ENCODE measurements at places on chromosomes 16 and 17.

- no peak for DNase-seq
Observed at GRCh38 chr16:11439790-11440656, 94.8 kb downstream of the RMI2 start.

- peak; percentile 20 for DNase-seq
Observed at GRCh38 chr16:77191259-77191969, 424 bp downstream of the MON1B start.

DNA sequence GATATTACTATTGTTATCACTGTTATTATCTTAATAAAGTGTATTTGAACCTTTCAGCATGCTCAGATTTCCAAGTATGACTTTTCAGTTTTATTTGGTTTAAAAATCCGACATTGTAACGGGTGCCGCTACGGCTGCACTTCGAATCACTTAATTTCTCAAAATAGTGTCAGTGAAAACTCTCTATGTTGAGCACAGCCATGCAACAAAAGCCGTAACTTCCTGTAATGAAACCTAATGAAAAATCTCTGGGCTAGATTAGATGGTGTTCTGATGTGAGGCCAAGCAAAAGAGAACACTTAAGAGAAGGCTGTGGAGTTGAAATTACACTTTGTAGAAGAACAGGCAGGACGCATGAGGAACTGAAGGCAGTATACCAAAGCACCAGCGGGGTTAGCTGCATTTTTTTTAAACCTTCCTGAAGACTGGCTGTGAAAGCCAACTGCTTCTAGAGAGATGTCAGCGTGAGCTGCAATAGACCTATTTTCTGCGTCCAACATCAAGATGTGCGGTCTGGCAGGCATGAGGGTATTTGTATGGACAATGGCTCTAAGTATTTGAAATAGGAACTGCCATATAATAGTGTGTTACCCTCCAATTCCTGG lies 1545.0 kb upstream of the GOT2 start:
- no peak for DNase-seq

DNA sequence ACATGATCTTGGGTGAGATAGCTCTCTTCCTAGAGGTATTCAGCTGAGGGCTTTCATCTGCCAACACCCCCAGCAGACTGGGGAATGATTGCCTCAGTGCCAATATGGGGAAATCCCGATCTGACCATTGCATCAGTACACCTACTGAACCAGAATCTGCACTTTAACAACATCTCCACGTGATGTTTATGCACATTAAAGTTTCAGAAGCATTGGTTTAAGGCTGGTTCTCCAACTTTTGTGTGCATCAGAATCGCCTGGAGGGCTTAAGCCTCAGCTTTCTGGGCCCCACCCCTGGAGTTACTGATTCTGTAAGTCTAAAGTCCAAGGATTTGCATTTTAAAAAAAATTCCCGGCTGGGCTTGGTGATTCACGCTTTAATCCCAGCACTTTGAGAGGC lies 123.6 kb upstream of the MED13 start:
- DNase-seq = no peak

GRCh38 chr16:1613728-1614455 lies 1.7 kb downstream of the CRAMP1 start:
- DNase-seq = peak; percentile 30

- DNase-seq = no peak
Observed at GRCh38 chr16:87973717-87974116, 22.5 kb downstream of the BANP start.

GRCh38 chr16:81621496-81621895 lies 157.6 kb upstream of the PLCG2 start:
- no peak for DNase-seq

DNA sequence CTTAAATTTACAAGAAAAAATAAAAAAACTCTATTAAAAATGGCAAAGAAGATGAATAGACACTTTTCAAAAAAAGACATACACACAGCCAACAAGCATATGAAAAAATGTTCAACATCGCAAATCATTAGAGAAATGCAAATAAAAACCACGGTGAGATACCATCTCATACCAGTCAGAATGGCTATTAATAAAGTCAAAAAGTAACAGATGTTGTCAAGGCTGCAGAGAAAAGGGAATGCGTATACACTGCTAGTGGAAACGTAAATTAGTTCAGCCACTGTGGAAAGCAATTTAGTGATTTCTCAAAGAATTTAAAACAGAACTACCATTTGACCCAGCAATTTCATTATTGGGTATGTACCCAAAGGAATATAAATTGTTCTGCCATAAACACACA lies 31.4 kb downstream of the CAPNS2 start:
- DNase-seq = no peak

- no peak for DNase-seq
Observed at GRCh38 chr17:76011951-76012350, 11.3 kb downstream of the CDK3 start.

DNA sequence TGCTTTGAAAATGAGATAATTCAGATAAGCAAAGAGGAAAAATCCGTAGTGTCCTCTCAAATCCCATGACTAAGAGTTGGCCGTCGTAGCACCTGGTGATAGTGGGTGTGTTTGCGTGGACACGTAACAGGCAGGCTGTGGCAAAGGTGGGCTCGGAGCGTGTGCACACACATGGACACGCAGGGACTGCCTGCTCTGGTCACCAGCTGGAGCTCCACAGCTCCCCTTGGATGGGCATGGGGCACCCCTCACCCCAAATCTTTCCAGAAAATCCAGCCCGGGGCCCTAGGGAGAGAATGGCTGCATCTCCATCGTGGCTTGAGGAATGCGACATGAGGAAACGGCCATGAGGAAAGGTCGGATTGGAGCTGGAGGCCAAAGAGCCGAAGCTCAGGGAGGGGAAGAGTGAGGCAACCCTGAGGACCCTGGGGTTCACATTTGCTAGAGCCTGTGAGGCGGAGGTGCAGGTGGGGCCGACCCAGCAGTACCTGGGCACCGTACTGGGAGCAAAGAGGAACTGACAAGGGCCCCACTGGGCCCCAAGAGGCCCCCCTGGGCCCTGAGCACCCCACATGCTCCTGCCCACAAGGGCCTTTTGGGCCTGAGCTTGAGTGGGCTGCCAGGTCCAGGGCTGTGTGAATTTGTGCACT lies 51.6 kb downstream of the DNAH17 start:
- DNase-seq = no peak

- DNase-seq = no peak
Observed at GRCh38 chr16:67552476-67552875, 9.8 kb upstream of the CTCF start.

GRCh38 chr16:52547834-52548215 lies 882 bp upstream of the TOX3 start:
- DNase-seq = no peak

- no peak for DNase-seq
Observed at GRCh38 chr17:68327823-68328557, 36.7 kb downstream of the ARSG start.

DNA sequence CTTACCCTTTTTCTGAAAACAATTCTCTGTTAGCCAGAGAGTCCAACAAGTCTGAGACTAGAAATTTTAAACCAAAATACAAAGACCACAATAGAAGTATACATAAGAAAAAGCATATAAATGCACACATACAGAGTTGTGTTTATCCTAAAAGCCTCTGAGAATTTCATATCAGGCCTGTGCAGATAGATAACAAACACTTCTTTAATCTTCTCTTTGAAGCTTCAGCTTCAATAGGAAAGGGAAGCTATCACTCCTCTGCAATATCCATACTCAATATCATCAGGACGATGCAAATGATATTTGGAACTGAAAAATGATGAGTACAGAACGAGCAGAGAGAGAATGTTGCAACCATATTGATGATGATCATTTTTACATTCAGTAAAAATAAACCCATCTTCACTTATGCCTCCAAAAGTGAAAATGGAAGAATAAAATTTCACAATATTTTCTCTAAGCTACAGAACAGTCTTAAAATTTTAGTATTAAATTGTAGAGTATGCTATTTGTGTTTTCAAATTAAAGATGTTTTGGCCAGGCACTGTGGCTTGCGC lies 61.6 kb downstream of the SKAP1 start:
- no peak for DNase-seq

GRCh38 chr16:1775846-1776671 lies 3.1 kb upstream of the MRPS34 start:
- DNase-seq = no peak

GRCh38 chr16:31052114-31052513 lies 18.8 kb downstream of the STX4 start:
- peak; percentile 7 for DNase-seq

DNA sequence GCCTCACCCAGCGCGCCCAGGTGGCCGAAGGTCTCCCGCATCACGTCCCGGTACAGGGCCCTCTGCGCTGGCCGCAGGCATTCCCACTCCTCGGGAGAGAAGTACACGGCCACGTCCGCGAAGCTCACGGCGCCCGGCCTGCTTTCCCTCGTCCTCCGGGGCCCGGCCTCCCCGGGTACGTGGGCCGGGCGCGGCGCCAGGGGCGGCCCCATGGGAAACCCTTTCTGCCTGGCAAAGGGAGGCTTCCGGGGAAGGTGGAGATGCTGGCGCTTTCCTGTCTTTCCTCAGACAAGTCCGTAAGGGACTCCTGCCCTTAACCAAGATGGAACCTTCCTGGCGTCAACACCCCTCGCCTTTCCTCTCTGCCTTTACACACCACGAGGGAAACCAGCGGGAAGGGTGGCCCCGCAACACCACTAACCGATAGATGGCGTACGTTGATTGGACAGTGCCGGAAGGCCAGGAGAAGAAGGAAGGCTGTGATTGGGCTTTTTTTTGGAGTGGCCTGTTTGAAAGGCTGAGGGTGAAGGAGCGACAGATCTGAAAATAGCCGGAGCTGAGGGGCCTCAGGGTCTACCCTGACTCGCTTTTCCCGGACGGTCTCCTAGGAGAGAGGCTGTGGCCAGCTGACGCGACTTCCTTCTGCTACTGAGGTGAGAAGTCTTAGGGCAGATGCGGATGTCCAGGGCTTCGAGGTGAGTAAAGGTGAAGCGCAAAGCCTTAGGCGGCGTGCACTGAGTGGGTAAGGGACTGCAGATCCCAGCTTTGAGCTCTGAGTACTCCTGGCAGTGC lies at the start of gene ZNF785:
ZNF785 (minus strand) TSS at position 298 of the 792 bp plus-strand sequence; CDS start at position 212, 86 bp downstream.
- peak; percentile 95 for DNase-seq

DNA sequence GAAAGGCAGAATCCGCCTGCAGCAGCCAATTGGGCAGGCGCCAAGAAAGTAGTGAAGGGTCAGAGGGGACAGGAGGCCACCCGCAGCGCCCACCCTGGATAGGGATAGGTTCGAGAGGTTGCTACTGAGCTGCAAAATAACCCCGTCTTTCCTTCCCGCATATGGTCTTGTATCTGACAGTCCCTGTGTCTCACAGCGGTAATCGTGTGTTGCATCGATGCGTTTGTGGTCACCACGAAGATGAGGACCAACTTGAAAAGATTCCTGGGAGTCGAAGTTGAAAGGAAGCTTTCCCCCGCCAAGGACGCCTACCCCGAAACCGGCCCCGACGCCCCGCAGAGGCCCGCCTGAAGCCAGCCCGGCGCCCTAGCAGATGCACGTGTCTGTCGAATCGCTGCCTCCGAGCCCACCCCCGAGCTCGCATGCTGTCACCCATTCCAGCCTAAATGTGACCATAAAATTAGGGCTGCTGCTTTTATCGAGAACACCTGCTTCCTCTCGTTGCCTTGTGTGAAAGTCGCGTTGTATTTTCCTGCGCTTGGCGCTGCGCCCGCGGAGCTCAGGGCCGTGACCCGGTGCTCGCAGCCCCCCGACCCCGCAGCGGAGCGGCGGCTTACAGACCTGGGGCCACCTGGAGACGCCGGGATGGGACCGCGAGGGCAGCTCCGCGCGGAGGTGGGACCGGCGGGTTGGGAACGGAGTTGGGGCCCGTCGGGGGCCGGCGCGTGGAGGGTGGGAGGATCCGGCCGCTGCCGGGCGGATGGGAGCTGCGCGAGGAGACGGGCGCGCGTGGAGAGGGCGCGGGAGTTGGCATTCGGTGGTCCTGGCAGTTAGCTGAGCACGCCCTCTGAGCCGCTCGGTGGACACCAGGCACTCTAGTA lies at the start of gene CMTM2:
CMTM2 (plus strand) TSS at position 813 of the 881 bp plus-strand sequence. CDS start 145 bp downstream, outside the sequence.
- DNase-seq = no peak

DNA sequence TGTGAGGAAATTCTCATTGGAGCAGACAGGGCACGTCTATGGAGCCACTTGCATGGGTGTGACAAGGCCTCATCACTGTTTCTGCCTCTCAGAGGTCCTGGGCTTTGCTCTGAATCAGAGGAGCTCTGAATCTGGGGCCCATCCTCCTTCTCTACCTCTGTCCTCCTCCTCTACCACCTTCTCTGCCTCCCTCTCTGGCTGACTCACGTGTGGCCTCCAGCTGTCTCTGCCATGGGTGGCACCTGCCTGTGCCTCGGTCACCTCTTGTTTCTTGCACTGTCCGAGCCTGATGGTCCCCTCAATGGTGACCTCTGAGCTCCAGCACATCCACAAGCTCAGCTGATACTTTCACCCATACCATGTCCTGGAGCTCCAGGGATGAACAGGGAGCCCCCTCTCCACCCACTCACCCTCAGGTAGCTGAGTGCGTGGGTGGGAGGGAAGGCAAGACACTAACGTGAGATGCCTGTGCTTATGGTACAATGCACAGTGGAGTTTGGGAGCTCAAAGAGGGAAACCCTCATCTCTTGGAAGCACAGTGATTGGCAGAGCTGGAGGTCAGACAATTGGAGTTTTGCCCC lies 116.4 kb upstream of the CRHR1 start:
- no peak for DNase-seq

- no peak for DNase-seq
Observed at GRCh38 chr16:14014284-14014625, 56.9 kb upstream of the MRTFB start.

GRCh38 chr17:79854080-79855060 lies 15.1 kb upstream of the CBX4 start:
- no peak for DNase-seq

DNA sequence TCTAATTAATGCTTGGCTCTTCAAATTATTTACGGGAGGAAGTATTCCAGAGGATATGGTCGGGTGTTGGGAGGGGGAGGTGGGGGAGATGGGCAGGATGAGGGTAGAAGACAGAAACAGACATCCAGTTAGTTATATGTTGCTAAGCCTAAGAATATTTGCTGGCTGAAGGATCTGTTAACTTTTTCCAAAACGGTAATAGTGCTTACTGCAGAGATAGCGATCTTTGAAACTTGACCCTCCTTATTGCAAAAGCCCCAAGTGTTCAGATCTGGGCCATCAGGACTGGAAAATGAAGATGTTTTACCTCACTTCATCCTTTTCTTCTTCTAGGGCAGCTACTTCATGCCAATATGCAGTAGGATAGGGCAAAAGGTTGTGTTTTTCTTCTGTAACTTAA lies 27.0 kb upstream of the MMD start:
- DNase-seq = no peak

DNA sequence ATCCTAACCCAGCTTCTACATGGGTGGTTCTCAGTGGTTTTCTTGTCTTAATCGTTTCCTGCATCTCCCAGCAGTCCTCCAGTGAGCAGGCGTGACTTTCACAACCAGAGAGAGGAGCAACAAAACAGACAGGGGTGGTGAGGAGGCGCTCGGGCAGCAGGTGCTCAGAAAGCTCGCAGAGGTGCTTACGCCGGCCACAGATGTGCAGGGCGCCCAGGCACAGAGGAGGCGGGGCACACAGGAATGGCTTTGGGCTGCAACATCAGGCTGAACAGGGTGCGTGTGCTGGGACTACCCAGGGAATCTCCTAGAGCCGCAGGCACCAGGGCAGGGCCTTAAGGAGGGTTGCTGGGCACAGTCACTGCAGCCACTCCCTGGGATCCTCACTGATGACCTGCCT lies 32.6 kb downstream of the KLHDC4 start:
- DNase-seq = no peak
